ENCODE measurements at places on chromosomes 3 and 15.
A peak's percentile ranks its signal among the peaks of the same experiment; 100 is the strongest.

DNA sequence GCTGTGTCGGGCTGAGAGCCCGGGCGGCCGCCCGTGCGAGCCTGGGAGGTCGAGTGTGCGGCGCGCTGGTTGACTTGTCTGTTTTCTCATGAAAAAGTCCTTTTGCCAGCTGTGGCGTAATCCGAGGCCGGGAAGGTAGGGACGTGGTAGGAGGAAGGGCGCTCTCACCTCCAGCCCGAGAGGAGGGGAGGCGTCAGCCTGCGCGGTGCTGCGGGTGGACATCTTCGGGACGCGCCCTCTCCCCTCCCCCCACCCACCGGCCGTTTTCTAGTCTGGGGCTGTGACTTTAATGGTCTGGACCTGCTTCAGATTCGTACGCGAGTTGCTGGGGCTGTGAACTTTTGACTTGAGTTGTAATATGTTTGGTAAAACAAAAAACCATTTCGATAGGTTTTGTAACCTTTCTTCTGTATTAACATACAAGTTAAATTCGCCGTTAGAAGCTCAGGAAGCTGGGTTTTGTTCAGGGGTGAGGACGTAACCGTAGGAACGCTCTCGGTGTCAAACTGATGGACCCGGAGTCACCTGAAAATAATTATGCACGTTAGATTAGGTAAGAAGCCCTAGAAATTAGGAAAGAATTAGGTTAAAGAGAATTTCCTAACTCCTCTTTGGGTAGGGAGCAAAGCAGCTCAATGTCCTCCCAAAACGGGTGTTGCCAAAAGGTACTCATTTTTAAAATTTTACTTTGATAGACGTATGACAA is 762 bp downstream of the NCK1 start:
- peak; percentile 56 for DNase-seq

GRCh38 chr15:26033493-26033892 is 170.4 kb upstream of the ATP10A start:
- no peak for DNase-seq

GRCh38 chr15:79035814-79036213 is 54.8 kb downstream of the RASGRF1 start:
- DNase-seq = no peak

- DNase-seq = no peak
These were observed 31.7 kb downstream of the SPINK8 start for GRCh38 chr3:48301800-48302166.

- DNase-seq = peak; percentile 76
These were observed 201.2 kb downstream of the GOLGA6L6 start for GRCh38 chr15:20340331-20340811.

GRCh38 chr15:68510558-68510957 is 68.2 kb upstream of the CORO2B start:
- no peak for DNase-seq

DNA sequence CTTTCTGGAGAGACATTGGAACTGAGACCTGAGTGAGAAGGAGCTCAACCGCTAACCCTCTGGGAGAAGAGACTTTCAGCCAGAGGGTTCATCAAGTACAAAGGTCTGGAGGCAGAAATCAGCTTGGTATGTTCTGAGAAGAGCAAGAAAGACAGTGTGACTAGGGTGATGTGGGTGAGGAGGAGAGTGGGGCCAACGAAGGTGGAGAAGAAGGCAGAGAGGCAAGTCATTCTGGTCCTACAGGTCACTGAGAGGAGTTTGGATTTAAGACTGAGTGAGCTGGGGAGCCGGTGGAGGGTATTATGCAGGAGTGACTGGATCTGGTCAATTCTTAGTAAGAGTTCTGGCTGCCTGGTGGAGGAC is 12.2 kb downstream of the XIRP1 start:
- DNase-seq = no peak

DNA sequence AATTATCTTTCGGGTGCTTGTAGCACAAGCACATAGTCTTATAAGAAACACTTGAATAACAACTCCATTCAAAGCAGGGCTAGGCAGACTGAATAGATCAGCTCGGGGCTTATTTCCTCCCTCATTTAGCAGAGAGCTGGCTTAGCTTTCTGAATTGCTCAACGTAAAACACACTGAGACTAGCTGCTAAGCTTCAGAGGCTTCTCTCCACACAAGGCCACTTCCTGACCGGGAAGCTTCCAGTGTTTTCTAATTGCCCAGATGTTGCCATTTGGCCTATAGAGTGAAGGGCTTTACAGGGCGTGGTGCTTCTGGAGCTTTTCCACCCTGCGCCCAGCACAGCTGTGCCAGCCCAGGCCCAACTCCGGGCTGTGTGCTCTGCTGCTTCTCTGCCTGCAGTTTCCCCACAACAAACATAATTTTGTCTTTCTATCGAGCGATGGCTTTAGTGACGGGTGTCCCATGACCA is 16.6 kb downstream of the FAM240A start:
- peak; percentile 43 for DNase-seq

DNA sequence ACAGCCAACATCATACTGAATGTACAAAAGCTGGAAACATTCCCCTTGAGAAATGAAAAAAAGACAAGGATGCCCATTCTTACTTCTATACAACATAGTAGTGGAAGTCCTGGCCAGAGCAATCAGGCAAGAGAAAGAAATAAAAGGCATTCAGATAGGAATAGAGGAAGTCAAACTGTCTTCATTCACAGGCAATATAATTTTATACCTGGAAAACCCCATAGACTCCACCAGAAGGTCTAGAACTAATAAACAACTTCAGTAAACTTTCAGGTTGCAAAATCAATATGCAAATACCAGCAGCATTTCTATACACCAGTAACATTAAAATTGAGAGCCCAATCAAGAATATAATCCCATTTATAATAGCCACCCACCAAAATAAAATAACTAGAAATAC is 27.1 kb upstream of the THSD4 start:
- no peak for DNase-seq

GRCh38 chr15:82848241-82848993 is 39.0 kb downstream of the WHAMM start:
- no peak for DNase-seq

- DNase-seq = no peak
These were observed 22.6 kb upstream of the CACNA2D2 start for GRCh38 chr3:50525987-50526386.

DNA sequence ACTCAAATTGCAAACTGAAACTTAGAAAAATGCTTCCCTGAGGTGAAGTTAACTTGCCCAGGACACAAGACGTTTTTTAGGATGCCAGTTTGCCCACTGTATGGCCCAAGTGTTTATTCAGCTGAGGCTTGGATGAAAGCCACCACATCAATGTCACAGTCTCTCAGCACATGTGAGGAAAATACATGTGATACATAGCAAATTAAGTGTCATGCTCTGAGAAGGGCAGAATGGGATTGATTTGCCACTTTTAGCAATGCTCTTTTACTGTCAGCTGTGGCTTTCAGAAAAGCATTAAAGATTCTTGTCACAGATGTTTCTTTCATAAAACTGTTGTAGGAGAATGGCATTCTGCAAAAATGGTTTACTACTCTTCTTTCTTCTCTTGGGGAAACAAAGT is 165.5 kb downstream of the ZIC1 start:
- DNase-seq = no peak

- DNase-seq = no peak
These were observed 41.4 kb downstream of the STARD5 start for GRCh38 chr15:81282606-81282895.

DNA sequence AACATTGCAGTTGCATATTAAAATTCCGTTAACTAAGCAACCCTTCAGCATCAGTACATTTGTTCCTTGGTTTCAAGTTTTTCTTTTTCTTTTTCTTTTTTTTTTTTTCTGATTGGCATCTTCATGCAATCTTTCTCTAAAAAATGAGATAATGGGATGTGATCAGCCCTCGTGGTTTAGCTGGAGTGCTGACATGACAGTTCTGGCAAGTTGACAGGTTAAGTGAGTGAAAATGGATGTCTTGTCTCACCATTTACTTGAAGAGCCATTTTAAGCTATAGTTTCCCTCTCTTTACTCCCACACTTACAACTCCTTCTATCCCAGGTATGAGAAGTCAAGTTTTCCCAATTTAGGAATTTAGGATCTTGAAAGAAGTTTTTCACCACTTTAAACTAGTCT is 495.2 kb downstream of the ROBO2 start:
- no peak for DNase-seq

- DNase-seq = no peak
These were observed 76.0 kb downstream of the MTHFS start for GRCh38 chr15:79820820-79821219.

GRCh38 chr3:47512416-47513124 is 942 bp downstream of the ELP6 start:
- no peak for DNase-seq
